CD4-positive, alpha-beta T cell treated with Interleukin-15 for 1 hour (primary cell): ENCODE measurements at places on chromosomes 3 and 15.
A peak's percentile ranks its signal among the peaks of the same experiment; 100 is the strongest.

DNA sequence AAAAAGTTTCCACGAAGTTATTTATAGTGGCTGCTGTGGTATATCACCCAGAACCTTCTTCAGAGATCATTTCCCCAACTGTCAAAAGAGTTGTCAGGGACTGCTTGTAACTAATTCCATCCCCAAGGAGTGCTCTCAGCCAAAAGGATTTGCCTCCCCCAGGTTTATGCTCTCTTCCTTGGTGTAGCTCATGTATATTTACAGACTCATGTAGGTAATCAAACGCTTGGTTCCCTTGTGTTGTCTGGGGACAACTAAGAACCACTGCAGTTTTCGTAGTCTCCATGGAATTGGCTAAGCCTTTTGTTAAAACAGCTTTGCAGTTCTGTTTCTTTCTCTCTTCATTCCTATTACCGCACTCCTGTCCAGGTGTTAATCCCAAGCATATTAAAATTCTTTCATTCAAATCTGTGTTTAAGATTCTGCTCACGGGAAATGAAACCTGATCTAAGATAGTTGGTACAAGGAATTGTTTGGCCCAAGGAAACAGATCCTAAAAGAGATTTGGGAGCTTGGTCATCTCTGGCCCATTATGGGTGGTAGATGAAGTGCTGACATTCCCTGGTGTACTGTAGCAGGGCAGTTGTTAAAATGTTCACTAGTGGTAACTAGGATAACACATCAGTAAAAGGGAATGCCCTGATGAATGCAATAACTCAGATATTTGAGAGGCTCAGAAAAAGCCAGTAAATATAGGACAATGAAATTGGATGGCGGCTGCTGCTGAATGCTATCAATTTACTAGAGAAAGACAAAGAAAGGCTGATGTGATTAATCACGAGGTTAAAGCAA is 361.3 kb upstream of the GBE1 start:
- no peak for DNase-seq

GRCh38 chr3:166864473-166865467 is 515.3 kb downstream of the ZBBX start:
- no peak for DNase-seq

GRCh38 chr15:38670128-38671005 is 105.8 kb upstream of the RASGRP1 start:
- DNase-seq: peak; percentile 84

- DNase-seq: no peak
Measured at GRCh38 chr15:36599620-36600433, 20.4 kb downstream of the CDIN1 start.

DNA sequence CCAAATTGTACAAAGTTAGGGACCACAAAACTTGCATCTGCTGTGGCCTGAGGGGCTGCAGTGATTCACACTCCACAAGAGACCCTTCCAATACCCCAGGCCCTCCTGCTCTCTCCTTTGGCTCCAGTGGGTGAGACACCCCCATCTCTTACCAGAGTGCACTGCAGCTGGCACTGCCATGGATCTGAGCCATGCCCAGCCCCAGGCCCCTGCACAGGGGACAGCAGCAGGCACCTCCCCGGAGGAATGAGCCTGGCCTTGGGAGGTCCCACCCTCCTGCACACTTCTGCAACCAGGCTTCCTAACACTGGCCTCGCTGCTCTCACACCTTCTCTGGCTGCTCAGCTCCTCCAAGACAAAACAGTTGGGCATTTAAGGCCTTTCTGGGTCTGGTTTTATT is 16.3 kb upstream of the TSPAN3 start:
- DNase-seq: no peak

GRCh38 chr15:73927476-73928240 is 1.4 kb downstream of the LOXL1 start:
- DNase-seq: peak; percentile 66

DNA sequence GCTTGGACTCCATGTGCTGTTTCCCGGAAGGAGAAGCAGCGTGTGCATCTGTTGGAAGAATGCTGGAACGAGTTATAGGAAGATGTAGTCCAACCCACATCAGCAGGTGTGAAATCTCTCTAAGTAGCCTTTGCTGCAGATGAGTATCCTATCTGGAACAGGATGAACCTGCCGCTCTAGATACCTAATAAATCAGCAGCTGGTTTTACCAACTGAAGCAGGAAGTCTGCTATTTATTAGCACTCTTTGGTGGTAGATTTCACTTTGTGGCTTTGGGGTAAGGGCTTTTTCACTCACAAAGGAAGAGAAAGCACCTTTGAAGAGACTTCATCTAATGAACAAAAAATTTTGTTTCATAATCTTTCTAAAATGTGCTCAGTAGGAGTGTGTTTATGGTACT is 66.4 kb downstream of the DCUN1D1 start:
- no peak for DNase-seq
